Karpas-422 (cell line): ENCODE measurements at places on chromosomes 11 and 22.

GRCh38 chr11:100639140-100639539 is 47.9 kb upstream of the ARHGAP42 start:
- no peak for DNase-seq

DNA sequence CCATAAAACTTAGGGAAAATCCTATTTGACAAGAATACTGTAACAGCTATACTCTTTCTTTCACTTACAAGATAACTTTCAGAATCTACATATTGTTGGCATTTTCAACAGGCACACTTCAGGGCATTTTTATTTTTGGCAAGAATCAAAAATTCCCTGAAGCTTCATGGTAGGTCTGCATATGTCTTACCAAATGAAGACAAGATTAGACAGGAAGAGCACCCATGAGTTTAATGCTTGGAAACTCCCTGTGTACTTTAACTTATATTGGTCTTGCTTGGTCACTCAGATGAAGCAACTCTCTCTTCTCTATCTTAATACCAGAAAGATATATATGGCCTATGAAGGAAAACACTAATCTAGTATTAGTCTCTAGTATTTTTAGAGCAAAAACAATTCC is 137.7 kb downstream of the ATG16L2 start:
- DNase-seq: no peak

DNA sequence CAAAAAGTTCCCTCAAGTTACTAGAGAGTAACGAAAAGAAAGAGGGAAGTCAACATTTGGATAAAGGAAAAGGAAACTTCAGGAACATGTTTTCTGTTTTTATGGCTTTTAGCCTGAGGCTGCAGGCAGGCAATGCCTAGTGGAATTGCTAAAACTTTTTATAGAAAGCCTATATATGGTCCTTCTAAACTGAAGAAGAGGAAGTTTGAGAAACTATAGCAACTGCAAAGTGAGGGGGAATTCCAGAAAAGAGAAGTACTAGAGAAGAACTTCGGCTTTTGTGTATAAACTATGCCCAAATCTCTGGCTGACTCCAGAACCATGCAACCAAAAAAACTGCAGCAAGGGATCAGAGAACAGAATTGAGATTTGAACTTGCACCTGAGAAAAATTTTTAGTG is 74.3 kb upstream of the ARHGAP42 start:
- no peak for DNase-seq

DNA sequence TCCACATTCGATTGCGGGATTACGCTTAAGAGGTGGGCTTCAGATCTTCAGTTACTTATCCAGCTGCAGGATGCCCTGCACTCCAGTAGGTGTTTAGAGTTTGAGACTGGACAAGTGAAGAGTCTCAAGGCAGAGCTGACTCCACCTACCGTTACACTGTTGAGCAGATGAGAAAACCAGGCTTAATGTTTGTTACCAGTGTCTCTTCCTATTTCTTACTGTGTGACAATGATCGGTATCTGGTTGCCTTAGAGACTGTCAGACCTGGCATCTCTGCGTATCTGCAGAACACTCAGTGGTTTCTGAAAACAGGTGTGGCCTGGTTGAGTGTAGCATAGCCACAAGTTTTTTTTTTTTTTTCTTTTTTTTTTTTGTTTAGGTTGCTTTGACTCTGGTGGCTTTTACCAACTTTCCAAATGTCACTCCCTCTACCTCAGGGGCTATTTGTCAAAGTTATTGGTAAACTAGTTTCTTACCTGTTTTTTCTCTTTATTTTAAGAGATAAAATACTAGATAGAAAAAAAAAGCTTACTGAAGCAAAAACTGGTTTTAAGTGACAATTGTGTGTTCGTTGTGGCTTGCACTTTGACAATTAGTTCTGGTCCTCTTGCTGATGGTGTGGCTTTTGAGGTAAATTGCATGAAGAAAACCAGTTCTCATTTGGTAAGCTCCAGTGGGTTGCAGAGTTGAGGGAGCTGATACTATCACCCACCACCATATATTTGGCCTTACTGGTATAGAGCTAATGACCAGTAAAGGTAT is 284.8 kb downstream of the ETS1 start:
- DNase-seq: no peak

DNA sequence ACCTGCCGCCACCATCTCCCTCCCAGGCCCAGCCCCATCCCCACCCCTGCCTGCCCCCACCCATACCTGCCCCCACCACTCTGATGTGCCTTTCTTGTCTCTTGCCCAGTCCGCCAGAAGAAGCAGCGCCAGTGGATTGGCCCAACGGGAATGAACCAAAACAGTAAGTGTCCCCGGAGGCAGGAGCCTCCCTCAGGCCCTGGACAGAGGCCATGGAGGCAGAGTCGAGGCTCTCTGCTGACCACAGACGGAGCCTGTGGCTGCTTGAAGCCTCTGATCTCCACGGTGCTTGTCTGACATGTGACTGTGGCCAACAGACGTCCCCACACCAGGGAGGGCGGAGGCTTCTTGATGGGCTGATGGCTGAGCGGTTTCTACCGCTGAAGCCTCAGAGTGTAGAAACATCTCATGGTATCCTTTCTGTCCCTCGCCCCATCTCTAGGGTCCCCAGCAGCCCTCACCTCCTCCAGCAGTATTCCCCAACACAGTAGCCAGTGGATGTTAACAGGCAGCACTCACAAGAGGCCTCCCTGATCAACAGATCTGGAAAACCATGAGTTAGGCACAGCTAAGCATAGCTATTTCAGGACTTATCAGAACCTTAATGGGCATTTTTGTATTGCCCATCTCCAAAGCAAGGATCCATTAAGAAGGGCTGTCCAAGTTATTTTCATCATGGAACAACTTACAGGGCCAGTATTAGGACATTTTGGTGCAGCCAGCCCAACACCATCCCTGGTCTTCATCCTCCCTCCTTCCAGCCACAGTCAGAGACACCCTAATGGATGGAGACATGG is 21.7 kb downstream of the CD5 start:
- no peak for DNase-seq

- DNase-seq: no peak
Observed at GRCh38 chr11:92460213-92460612, 235.6 kb downstream of the FAT3 start.

GRCh38 chr11:120214581-120214980 is 3.7 kb downstream of the OAF start:
- no peak for DNase-seq

- no peak for DNase-seq
Observed at GRCh38 chr11:120744016-120744994, 232.8 kb downstream of the GRIK4 start.

DNA sequence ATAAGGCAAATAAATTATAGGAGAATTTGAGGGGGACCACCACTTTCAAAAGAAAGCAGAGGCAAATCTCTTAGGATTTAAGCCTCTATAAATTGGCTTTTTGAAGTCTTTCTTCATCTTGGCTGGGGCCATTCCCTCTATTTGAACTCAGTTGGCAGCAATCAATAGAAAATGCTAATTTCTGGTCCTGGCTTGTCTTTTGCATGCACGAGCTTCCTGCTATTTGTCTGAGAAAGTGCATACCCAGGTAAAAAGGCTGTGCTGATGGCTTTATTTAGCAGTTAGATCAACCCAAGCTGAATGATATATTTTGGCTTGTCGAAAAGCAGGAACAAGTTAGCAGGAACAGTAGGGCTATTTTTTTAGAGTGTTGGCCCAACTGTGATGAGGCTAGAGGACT is 64.1 kb upstream of the GRAMD1B start:
- DNase-seq: no peak

DNA sequence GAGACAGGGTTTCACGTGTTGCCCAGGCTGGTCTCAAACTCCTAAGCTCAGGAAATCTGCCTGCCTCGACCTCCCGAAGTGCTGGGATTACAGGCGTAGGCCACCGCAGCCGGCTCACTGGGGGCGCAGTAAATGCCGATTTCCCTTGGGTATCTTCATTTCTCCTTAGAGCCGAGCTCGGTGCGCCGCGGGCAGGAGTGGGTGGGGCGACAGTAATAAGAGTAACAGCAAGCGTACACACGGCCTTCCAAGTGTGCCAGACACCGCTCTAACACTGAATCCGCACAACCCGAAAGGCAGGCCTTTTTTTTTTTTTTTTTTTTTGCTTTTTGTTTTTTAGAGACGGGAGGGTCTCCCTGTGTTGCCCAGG is 500 bp upstream of the ADSL start:
- DNase-seq: peak; percentile 90

- DNase-seq: no peak
Observed at GRCh38 chr11:111258046-111258445, 12.5 kb downstream of the POU2AF2 start.

GRCh38 chr11:13896175-13896980 is 66.1 kb upstream of the SPON1 start:
- no peak for DNase-seq

GRCh38 chr11:34135439-34135838 is 30.0 kb downstream of the NAT10 start:
- DNase-seq: no peak

GRCh38 chr11:9047964-9048523 is 43.4 kb downstream of the SCUBE2 start:
- DNase-seq: no peak

DNA sequence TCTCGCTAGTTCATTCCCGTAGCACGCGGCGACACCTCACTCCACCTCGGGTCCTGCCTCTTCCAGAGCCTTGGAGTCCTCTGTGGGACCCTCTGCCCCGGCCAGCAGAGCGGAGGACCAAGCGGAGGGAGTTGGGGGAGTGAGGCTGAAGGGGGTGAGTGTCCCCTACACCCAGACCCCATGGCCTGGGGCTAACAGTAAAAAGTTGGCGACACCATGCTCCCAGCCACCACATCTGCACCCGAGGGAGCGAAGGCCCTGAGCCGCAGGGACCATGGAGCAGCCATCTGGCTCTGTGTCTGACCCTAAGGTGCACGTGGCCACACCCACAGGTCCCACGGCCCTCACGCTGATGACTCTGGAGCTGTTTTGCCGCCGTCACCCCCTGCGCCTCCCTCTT is 293.8 kb downstream of the BRD1 start:
- no peak for DNase-seq

- peak; percentile 45 for DNase-seq
Observed at GRCh38 chr11:4610258-4610935, 2.4 kb upstream of the TRIM68 start.

DNA sequence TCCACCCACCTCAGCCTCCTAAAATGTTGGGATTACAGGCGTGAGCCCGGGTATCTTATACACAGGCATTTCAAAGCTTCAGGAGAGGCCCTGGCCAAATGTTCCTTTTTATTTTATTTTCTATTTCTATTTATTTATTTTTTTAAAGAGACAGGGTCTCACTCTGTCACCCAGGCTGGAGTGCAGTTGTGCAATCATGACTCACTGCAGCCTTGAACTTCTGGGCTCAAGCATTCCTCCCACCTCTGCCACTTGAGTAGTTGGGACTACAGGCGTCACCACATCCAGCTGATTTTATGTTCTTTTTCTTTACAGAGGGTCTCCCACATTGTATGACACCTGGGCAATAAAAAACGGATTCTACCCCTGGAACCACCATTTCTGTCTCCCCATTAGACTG is 71.2 kb downstream of the FBXO7 start:
- no peak for DNase-seq

GRCh38 chr22:41021061-41021612 is 70.0 kb downstream of the RBX1 start:
- DNase-seq: peak; percentile 47

DNA sequence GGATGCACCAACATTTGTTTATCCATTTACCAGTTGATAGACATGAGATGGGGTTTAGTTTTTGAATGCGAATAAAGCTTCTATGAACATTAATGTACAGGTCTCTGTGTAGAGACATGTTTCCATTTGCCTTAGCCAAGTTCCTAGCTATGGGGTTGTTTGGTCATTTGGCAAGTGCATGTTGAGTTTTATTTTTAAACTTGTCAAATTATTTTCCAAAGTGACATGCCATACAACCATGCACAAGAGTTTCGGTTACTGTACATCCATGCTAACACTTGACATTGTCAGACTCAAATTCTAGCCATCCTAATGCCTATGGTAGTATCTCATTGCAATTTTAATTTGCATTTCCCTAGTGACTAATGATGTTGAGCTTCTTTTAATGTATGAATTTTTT is 70.5 kb upstream of the PARVA start:
- no peak for DNase-seq

DNA sequence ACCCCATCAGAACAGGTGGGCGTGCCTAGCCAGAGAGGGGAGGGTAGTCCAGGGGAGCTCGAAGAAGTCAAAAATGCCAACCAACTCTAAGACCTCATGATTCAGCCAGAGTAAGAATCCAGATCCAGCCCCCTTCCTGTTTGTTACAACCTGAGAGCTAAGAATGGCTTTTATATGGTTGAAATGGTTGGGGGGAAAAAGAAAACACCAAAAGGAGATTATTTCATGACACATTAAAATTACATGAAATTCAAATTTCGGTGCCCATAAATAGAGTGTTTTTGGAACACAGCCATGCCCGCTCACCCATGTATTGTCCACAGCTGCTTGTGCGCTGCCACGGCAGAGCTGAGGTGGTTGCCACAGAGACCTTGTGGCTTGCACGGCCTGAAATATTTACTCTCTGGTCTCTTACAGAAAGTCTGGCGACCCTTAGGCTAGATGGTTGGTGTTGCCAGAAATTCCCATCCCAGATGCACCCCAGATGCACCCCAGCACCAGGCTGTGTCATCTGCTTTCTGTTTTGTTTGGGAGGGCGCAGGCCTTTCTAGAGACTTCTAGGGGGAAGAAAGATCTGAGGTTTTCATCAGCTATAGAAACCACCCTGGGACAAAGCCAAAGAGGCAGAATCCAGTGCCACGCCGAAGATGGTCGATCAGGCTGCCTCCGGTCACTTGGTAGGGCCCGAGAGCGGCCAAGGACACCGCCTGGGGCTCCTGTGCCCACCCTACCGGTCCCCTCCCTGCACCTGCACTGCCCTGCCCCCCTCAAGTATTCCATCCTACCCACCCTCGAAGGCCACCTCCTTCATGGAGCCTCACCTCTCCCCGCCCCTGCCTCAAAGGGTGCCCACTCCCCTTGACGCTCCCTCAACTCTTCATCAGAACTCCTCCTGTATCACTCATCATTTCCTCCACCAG is 80.2 kb downstream of the DSCAML1 start:
- DNase-seq: peak; percentile 43

DNA sequence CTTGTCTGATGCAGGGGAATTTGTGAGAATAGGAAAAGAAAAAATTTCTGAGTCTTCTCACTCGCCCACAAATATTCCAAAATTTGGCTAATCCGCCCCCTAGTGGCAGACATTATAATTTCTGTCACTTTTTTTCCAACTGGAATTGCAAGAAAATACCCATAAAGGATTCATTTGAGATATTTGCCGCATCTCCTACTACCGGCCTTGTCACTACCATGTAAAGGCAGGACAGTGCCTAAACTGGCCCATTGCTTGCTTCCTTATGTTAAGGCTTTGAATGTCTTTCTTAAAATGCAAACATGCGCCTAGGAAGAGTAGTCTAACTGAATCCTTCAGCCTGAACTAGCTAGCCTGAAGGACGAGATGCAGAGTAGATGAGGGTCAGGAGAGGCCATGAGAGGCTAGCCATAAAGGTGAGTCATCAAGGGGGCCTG is 9.3 kb upstream of the CEP295 start:
- peak; percentile 90 for DNase-seq

GRCh38 chr22:39738746-39739145 is 154.8 kb downstream of the ENTHD1 start:
- DNase-seq: no peak
